ENCODE measurements at places on chromosomes 11 and 22. TPM values are rescaled to one million over a fixed set of nuclear protein-coding genes. Genes with fewer than 3 reads are reported as not detected.
A peak's percentile ranks its signal among the peaks of the same experiment; 100 is the strongest.

The OR51I1 gene
- total RNA-seq = not detected

The HARBI1 gene
- 6.7 TPM for total RNA-seq

The GGTLC2 gene
- total RNA-seq = not detected

The MFNG gene
- total RNA-seq = 1.5 TPM

The HTR3B gene
- not detected for total RNA-seq

The GUCY1A2 gene
- total RNA-seq = 0.78 TPM

The VSIG2 gene
- total RNA-seq = not detected

The SCGB1D4 gene
- not detected for total RNA-seq

- no peak for DNase-seq
- H3K27ac ChIP-seq = no peak overlapping the region
- H3K27me3 ChIP-seq = peaks cover 38% of the 10 kb centered on the region
These were observed 92.8 kb upstream of the SEPTIN5 start for GRCh38 chr22:19621373-19622060.

- H3K36me3 ChIP-seq = no peaks in the 10 kb centered on the region
- H3K4me1 ChIP-seq = peaks cover 33% of the 10 kb centered on the region
- DNase-seq = no peak
- H3K27ac ChIP-seq = peak overlapping the region; percentile 79
- H3K4me3 ChIP-seq = peak overlapping the region; percentile 82
These were observed 665 bp downstream of the USP28 start for GRCh38 chr11:113874581-113875233.

DNA sequence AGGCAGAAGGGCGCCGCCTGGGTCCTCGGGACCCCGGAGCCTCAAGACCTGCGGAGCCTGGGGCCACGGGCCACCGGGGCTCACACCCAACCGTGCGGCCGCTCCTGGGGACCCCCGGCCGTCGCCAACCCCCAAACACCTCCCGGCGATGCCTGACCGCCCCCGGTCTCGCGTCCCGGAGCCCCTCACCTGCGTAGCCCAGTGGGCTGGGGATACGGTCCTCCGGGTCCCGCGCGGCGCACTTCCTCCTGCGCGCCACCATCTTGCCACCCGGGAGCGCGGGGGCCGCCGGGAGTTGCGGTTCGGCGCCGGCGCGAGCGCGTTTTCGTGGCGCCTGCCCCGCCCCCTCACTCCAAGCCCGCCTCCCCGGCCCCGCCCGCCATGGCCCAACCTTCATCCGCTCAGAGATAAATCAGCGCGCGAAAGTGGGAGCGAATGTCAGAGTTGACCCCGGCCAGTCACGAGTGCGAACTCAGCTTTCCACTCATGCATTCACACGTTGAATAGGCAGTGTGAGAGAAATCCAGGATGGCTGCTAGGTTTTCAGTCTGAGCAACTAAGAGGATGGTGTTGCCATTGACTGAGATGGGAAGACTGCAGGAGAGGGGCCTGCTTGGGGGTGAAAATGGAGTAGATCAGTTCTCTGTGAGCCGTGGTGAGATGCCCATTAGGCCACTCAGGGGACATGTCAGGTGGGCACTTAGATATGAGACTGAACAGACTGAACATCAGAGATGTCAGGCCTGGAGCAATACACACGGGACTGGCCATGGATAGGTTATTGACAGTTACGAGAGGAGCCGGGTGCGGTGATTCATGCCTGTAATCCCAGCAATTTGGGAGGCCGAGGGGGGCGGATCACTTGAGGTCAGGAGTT, at the start of gene RRP7A:
Gene RRP7A (minus strand): TSS at position 272 of the 877 bp plus-strand sequence. CDS start 10 bp downstream, at position 262.
- peaks cover 11% of the 10 kb centered on the region for H3K36me3 ChIP-seq
- H3K4me3 ChIP-seq = peak within 1 kb of the TSS; percentile 96
- H3K27me3 ChIP-seq = no peaks in the 10 kb centered on the region
- H3K4me1 ChIP-seq = peaks cover 12% of the 10 kb centered on the region
- peak within 1 kb of the TSS; percentile 87 for H3K27ac ChIP-seq

- no peaks in the 10 kb centered on the region for H3K4me1 ChIP-seq
- H3K27ac ChIP-seq = no peak overlapping the region
- DNase-seq = no peak
- H3K36me3 ChIP-seq = no peaks in the 10 kb centered on the region
These were observed 20.5 kb downstream of the PAX6 start for GRCh38 chr11:31790649-31791048.

- DNase-seq = no peak
- no peaks in the 10 kb centered on the region for H3K4me1 ChIP-seq
- H3K4me3 ChIP-seq = no peak overlapping the region
- H3K27ac ChIP-seq = no peak overlapping the region
- peaks cover 40% of the 10 kb centered on the region for H3K27me3 ChIP-seq
- no peaks in the 10 kb centered on the region for H3K36me3 ChIP-seq
These were observed 7.4 kb downstream of the HBG1 start for GRCh38 chr11:5242208-5242607.

DNA sequence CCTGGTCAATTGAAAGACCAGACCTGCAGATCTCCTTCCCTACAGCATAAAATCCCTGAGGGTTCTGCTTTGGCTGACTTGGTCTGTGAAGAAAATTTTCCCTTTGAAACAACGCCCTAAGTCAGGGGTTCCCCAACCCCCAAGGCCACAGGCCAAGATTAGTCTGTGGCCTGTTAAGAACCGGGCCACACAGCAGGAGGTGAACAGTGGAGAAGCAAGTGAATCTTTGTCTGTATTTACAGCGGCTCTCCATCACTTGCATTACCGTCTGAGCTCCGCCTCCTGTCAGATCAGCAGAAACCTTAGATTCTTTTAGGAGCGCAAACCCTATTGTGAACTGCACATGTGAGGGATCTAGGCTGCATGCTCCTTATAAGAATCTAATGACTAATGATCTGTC, 38.2 kb downstream of the CCDC83 start:
- DNase-seq = no peak
- H3K4me1 ChIP-seq = peaks cover 10% of the 10 kb centered on the region
- H3K27ac ChIP-seq = no peak overlapping the region
- H3K27me3 ChIP-seq = no peaks in the 10 kb centered on the region
- no peak overlapping the region for H3K4me3 ChIP-seq

DNA sequence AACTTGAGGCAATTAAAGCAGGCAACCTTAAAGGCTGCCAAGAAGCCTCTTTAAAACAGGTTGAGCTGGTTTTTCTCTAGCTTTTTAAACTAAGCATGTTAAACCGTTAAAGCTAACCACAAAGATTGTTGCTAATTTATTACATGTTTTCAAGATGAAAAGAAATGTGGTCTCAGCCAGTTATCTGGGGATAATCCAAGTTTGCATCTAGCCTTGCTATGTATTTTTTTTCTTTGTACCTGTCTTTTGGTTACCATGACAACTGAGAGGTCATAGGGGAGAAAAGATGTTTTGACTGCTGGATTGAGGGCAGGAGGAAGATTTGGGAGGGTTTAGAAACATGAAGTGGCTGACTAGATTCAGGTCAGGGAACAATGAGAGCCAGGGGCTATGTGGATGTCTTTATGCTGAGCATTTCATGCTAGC, 19.2 kb upstream of the PGM2L1 start:
- H3K36me3 ChIP-seq = no peaks in the 10 kb centered on the region
- no peaks in the 10 kb centered on the region for H3K27me3 ChIP-seq
- no peak for DNase-seq
- peak overlapping the region; percentile 74 for H3K27ac ChIP-seq

- H3K27me3 ChIP-seq = no peaks in the 10 kb centered on the region
- H3K4me1 ChIP-seq = peaks cover 35% of the 10 kb centered on the region
- H3K36me3 ChIP-seq = peaks cover 5% of the 10 kb centered on the region
- peak overlapping the region; percentile 87 for H3K27ac ChIP-seq
These were observed 10.2 kb downstream of the GNB1L start for GRCh38 chr22:19844377-19845053.

DNA sequence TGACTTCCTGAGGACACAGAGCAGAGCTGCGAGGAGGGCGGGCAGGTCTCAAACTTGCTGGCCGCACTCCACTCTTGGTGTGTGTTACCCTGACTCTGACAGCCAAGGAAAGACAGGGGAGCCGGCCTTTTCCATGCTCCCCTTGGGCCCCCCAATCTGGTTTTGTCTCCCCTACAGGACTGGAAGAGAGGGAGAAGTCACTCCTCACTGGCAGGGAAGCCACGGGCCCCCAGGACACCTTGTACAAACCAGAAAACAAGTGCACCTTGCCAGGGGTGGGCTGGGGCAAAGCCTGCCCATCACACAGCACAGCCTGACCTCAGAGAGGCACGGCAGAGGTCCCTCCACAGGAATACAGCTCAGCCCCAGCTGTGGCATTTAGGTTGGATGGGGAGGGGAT, 20.2 kb downstream of the CBX7 start:
- peaks cover 3% of the 10 kb centered on the region for H3K36me3 ChIP-seq
- no peaks in the 10 kb centered on the region for H3K27me3 ChIP-seq
- DNase-seq = no peak
- H3K4me1 ChIP-seq = peaks cover 17% of the 10 kb centered on the region
- no peak overlapping the region for H3K4me3 ChIP-seq

Measured in osteocyte (in vitro differentiated cells).